Fibroblast of skin of scalp (primary cell): ENCODE measurements at places on chromosomes 3 and 15.

- DNase-seq: peak; percentile 82
Measured at GRCh38 chr15:38547255-38547997, 17.2 kb downstream of the RASGRP1 start.

GRCh38 chr3:149609595-149609994, 48.2 kb downstream of the WWTR1 start:
- DNase-seq: no peak

GRCh38 chr3:59809710-59810444, 760.1 kb upstream of the CFAP20DC start:
- DNase-seq: peak; percentile 74

GRCh38 chr3:140584549-140584948, 93.3 kb upstream of the TRIM42 start:
- DNase-seq: no peak

GRCh38 chr3:41836360-41837134, 125.4 kb downstream of the ULK4 start:
- DNase-seq: no peak
